GM12891 (cell line): ENCODE measurements at places on chromosomes 16 and 17.

DNA sequence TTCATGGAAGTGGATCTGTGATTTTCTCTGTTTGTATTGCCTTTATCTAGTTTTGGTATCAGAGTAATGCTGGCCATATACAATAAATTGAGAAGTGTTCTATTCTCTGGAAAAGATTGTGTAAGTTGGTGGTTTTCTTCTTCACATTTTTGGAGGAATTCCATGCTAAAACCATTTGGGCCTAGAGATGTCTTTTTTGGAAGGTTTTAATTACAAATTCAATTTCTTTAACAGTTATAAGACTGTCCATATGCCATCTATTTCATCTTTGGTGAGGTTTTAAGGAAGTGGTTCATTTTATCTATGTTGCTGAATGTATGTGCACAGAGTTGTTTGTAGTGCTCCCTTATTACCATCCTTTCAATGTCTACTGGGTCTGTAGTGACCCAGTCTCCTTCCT is 46.0 kb downstream of the CACNG1 start:
- DNase-seq, result no peak

GRCh38 chr17:42010898-42011516 is 6.2 kb downstream of the DNAJC7 start:
- DNase-seq, result no peak

DNA sequence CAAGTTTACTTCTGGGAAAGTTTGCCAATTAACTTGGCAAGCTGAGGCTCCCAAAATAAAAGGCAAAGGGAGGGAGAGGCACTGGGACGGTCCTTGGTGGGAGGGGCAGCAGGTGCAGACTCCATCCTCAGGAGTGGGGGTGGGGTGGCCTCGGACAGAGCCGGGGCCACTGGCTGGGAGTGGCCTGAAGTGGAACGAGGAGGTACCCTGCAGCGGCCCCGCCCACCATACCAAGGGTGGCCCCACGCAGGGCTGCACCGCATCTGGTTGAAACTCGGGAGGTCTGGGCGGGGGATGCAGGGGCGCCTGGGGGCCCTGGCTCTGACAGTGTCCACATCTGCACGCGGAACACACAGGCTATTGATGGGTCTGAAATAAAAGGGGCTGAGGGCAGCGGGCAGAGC is 42.4 kb upstream of the SLC38A10 start:
- no peak for DNase-seq

GRCh38 chr17:14427900-14428647 is 127.2 kb downstream of the HS3ST3B1 start:
- DNase-seq, result no peak

DNA sequence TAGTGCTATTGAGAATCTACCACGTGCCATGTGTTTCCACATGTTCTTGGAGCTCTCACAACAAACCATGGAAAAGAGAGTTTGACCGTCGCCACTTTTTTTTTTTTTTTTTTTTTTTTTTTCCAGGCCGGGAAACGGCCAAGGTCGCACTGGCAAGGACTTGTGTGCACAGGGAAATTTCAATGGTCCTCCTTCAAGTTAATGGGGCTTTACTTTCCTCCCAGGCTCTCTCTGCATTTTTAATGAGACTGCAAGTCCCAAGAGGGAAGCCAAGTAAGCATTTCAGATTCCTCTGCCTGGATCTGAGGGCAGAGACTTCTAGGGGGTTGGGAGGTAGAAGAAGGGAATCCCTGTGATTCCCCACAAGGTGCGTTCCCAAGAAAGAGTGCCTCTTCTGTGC is 94.7 kb upstream of the MPHOSPH6 start:
- DNase-seq, result no peak

- DNase-seq, result no peak
Measured at GRCh38 chr17:71338396-71338795, 782.4 kb upstream of the SOX9 start.

- DNase-seq, result no peak
Measured at GRCh38 chr17:76772842-76773525, 35.1 kb downstream of the MFSD11 start.

- no peak for DNase-seq
Measured at GRCh38 chr16:10937068-10937859, 5.0 kb downstream of the DEXI start.

DNA sequence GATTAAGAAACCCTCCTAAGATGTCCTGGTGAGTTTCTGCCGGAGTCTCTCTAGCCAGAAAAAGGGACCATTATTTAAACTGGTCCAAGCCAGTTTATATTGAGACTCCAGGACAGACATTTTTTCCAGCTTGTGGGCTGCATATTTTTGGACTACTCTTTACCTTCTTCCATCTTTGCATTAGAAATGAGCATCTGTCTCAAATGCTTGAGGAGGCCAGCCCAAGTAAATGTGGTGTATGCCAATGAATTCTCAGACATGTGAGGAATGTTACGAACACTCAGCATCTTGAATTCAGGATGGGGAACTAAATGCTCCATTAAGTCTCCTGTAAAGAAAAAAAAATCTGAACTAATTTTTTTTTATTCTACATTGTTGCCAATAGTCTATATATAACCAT is 18.4 kb downstream of the TUBD1 start:
- no peak for DNase-seq

- DNase-seq, result no peak
Measured at GRCh38 chr16:3094289-3095027, 4.6 kb downstream of the ZSCAN10 start.

- DNase-seq, result no peak
Measured at GRCh38 chr17:59811209-59811608, 81.5 kb downstream of the TUBD1 start.

DNA sequence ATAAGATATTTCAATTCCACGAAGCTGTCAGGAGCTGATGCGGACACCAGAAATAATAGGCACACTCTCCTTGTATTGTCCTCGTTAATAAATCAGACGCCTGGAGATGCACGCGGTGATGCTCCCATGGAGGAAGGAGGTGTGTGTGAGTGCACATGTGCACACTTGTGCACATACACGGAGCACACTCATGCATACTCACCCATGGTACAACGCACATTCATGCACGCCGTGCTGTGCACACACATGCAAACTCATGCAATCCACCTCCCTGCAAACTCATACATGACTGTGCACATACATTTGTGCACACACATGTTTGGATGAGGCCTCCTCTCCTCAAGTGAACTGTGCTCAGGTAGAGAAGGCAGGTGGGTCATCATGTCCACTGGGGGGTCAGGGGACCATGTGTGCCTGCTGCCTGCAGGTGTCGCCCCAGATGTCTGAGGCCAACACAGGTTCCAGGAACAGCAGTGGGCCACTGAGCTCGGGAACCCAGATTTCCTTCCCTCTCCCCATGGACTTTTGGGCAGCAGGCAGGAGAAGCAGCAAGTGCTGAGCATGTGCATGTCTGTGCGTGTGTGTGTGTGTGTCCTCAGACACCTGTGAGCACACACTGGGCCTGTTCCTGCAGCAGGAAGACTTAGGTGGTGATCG is 165.3 kb downstream of the SDK2 start:
- DNase-seq, result no peak

GRCh38 chr17:20952183-20952582 is 90.6 kb downstream of the USP22 start:
- no peak for DNase-seq

DNA sequence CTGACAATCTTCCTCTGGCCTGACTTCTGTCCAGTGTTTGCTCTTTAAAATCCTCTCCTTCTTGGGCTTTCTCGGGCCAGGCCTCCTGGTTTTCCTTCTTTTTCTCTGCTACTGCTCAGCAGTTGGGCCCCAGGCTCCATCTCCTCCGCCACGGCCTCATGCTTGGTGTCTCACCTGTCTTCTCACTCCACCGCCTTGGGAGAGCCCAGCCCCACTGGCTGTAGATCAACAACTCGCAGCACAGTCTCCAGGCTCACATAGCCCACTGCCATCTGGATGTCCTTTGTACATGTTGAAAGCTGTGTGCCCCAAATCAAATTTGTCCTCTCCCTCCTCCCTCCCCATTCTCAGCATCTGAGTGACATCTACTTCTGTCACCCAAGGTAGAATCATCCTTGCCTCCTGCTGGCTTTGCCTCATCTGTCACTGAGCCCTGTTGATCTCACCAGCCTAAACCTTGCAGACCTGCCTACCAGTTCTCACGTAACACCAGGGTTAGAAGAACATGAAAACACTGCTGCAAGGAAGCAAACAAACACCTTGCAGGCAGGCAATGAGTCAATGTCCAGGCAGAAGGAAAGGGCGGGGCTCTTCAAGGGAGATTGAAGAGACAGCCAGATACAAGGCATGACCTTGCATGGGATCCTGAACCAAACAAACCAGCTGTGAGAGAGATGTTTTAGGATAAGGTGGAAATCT is 103.2 kb upstream of the SMURF2 start:
- DNase-seq, result no peak

- DNase-seq, result no peak
Measured at GRCh38 chr16:11306997-11307638, 26.0 kb upstream of the PRM1 start.

GRCh38 chr17:69508814-69509213 is 94.3 kb downstream of the MAP2K6 start:
- DNase-seq, result no peak

- no peak for DNase-seq
Measured at GRCh38 chr16:85025781-85026653, 1.6 kb upstream of the KIAA0513 start.

DNA sequence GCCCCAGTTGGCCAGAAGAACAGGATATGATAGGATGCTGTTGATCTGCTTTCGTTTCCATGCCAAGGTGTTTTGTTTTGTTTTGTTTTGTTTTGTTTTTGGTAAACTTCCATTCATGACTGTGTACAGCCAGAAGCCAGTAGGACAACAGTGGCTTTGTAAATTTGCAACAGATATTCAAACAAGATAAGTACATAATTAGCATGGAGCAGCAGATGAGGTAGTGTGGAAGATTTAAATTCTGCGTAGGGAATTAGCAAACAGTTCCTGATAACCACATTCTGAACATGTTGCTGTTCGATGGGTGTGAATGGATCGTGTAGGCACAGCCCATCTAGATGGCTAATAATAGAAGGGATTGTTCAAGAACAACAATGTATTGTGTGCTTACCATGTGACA is 1080.1 kb upstream of the RBFOX1 start:
- no peak for DNase-seq

GRCh38 chr17:10806545-10807262 is 2.8 kb upstream of the TMEM238L start:
- DNase-seq, result no peak

- no peak for DNase-seq
Measured at GRCh38 chr16:57041182-57042156, 50.9 kb upstream of the CPNE2 start.

DNA sequence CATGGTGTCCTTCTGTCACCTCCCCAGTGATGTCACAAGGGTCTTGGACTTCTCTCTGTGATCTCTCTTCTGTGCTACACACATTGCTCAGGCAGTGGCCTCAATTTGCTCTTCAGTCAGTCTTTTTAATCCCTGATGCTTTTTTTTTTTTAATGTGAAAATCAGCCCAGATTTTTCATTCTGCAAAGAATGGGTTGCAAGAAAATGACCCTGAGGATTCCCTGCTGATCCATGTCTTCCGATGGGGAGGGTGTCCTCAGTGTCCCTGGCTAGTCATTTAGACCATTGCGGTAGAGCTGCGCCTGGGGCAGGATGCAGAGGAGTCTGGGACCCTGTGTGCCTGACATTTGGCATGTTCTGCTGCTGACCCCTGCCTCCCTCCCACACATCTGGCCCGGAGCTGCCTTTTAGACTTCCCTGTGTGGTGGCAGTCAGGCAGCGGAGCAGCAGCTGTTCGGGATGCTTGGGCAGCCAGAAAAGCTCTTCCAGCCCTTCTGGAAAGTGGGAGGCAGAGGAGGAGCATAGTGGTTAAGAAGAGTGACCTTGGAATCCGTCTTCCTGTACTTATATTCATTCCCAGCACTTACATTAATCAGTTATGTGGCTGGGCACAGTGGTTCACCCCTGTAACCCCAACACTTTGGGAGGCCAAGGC is 12.3 kb downstream of the GPT2 start:
- no peak for DNase-seq

DNA sequence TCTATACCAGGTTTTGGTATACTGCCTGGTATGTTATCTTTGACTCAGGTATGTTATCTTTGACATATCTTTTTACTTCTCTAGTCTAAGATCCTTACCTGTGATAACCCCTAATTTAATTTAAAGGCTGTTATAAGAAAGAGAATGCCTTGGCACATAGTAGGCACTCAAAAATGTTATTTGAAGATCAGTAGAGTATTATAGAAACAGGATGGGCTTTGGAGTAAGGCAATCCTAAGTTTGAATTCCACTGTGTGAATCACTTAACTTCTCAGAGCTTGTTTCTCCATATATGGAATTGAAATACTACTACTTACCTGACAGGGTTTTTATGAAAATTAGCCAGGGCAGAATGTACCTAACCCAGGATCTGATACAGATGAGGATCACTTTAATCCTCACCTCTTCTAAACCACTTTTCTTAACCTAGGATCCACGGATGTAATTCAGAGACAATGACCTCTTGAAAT is 1.2 kb downstream of the BRIP1 start:
- DNase-seq, result no peak

GRCh38 chr16:28164140-28164539 is 47.6 kb downstream of the XPO6 start:
- DNase-seq, result no peak

GRCh38 chr16:26889740-26890139 is 177.0 kb upstream of the C16orf82 start:
- DNase-seq, result no peak

DNA sequence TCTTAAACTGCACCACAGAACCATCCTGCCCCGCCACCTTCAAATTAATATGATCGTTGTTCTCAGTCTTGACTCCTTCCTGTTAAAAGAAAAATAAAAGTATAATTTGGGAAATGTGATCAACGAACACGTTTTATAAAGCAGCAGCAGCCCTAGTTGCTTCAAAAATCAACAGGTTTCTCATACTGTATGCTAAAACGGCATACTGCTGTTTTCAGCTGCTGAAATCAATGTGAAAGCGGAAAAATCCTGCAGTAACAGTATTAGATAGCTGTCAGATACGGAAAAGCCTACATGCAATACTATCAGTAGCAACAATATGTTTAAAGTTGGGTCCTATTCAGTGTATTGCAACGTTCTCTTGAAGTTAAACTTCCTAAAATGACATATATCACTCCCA is 1.6 kb downstream of the SUMO2 start:
- DNase-seq, result no peak

DNA sequence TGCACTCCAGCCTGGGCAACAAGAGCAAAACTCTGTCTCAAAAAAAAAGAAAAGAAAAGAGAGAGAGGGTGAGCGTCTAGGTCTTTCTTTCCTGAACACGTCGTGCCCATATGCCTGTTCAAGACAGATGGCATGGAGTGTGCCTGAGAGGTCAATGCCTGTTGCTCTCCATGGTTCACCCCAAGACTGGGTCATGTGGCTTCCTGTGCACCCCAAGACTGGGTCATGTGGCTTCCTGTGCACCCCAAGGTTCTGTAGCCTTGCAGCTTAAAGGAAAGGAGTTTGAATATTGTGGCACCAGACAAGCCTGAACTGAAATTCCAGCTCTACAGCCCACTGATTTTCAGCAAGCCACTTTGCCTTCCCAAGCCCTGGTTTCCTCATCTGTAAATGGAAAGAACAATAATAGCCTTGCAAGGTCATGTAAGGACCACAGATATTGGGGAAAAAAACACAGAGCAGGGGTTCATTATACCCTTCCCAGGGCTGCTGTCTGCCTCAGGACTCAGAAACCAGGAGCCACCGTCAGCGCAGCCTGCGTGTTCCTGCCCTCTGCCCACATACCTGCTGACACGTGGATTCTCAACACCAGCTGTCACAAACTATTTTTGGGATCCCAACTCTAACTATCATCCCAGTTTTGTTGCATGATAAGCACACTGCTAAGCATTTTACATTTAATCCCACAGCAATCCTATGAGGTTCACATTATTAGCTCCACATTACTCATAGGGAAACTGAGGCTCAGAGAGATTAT is 18.0 kb upstream of the NAGS start:
- DNase-seq, result no peak

- no peak for DNase-seq
Measured at GRCh38 chr16:76607317-76607716, 330.1 kb downstream of the CNTNAP4 start.

- no peak for DNase-seq
Measured at GRCh38 chr16:77289331-77289809, 90.2 kb downstream of the SYCE1L start.
